ENCODE measurements at places on chromosomes 1 and 21. TPM values are rescaled to one million over a fixed set of nuclear protein-coding genes. Genes with fewer than 3 reads are reported as not detected.

AADACL4 gene
- total RNA-seq: not detected

GBP6 gene
- total RNA-seq: not detected

DNA sequence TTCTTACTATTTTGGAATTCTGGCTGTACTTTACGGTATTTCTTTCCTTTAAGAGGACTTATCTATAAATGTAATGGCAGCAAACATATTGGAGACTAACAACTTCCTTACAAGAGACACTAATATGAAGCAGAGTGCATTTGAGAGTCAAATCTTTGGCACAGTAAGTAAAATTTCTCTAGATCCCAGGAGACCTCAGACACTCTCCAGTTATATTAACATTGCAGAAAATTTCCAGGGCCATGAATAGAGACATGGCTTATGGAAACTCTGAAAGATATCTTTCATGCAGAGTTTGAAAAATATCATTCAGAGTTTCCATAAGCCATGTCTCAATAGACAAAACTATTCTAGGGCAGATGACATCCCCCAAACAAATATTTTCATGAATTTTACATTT lies 51.2 kb downstream of the IL23R start:
- DNase-seq: no peak
- H3K4me1 ChIP-seq: peaks cover 10% of the 10 kb centered on the region
- H3K36me3 ChIP-seq: no peaks in the 10 kb centered on the region
- no peak overlapping the region for H3K4me3 ChIP-seq
- H3K27me3 ChIP-seq: no peaks in the 10 kb centered on the region

GRCh38 chr1:10781137-10781536 lies 15.3 kb downstream of the CASZ1 start:
- H3K27me3 ChIP-seq: no peaks in the 10 kb centered on the region
- H3K4me1 ChIP-seq: 0 out of 2 replicates have a peak, but pooled peaks cover under 1% of the 10 kb centered on the region
- H3K4me3 ChIP-seq: no peak overlapping the region
- DNase-seq: no peak

DNA sequence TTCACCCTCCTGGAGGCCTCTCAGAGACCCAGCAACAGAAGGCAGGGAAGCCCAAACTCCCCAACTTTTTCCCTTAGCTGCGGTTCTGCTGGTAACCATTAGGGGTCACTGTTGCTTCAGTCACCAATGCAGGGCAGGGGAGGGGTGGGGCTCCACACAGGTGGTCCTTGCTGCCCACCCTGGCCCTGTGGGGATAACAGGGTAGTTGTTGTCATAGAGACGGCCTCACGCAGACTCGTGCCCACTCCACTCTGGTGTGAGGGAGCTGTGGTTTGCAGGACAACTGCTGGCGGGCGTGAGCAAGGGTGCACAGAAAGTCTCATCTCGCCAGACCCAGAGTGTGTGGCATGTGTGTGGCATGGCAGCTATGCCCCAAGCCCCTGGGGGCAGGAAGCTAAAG lies 19.9 kb downstream of the INSRR start:
- H3K4me3 ChIP-seq: no peak overlapping the region
- no peaks in the 10 kb centered on the region for H3K4me1 ChIP-seq
- DNase-seq: peak; percentile 73
- H3K27me3 ChIP-seq: no peaks in the 10 kb centered on the region
- H3K36me3 ChIP-seq: no peaks in the 10 kb centered on the region

DNA sequence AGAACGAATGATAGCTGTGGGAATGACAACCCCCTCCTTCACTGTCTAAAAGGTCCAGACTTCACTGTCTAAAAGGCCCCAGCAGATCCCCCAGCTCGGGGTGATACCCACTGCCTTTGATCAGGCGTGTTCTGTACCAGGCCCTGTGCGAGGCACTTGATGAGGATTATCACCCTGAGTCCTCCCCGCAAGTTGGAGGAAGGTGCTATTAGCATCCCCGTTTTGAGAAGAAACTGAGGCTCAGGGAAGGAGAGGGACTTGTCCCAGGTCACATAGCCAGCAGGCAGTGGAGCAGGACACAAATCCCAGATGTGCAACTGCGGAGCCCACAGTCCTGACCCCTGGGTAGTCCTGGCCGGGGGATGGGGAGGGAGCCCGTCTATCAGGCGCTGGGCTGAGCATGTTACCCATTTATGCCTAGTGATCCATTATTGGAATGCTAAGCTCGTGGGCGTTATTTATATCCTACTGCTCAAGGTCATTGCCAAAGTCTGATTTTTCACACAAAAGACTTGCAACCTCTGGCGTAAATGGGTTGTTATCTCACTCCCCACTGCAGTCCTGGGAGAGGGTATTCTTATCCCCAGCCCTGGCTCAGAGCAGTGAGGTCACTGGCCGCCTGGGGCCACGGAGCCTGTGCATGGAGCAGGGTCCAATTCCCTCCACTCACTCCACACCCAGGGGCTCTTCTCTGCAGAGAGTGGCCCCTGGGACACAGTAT lies 722.2 kb downstream of the MATN1 start:
- DNase-seq: no peak
- H3K4me3 ChIP-seq: no peak overlapping the region
- no peaks in the 10 kb centered on the region for H3K36me3 ChIP-seq
- no peaks in the 10 kb centered on the region for H3K4me1 ChIP-seq
- no peak overlapping the region for H3K27ac ChIP-seq
